ENCODE measurements at places on chromosomes 5 and 9.

GRCh38 chr5:63011158-63011557 lies 432.5 kb downstream of the LRRC70 start:
- DNase-seq: no peak

GRCh38 chr9:137891588-137892423 lies 14.2 kb downstream of the CACNA1B start:
- DNase-seq: no peak

DNA sequence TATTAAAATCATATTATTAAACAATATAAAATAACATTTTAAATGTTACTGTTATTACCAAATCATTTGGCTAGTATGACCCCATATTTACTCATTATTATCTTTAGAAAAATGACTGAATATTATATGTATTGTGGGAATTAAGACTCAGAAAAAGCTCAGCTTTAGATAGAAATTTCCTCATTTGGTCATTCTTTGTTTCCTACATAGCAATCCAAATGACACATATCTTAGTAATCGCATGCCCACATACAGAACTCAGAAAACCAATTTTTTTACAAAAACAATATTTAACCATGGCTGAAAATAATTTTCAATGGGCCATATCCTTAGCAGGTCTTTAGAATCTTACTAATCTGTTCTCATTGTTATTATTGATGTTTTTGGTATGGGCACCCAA lies 53.8 kb upstream of the TSLP start:
- no peak for DNase-seq

DNA sequence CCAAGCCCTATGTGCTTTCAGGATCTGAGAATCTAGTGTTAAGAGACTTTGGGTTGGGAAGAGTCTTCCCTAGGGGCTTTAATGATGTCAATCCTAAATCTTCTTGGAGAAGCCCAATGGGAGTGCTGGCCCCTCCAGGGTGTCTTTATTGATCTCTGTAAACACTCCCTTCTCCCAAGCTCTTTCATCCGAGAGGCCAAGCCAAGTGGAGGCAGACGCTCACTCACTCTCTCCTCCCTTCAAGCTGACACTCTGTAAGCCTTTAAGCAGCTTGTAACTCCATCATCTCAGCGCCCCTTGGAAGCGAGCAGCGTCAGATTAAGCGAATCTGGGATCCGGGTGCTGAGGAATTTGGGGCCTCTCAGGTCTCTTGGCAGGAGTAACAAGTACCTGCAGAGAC lies 37.7 kb downstream of the SPARC start:
- DNase-seq: no peak

GRCh38 chr9:13278368-13279246 lies 885 bp downstream of the MPDZ start:
- no peak for DNase-seq

DNA sequence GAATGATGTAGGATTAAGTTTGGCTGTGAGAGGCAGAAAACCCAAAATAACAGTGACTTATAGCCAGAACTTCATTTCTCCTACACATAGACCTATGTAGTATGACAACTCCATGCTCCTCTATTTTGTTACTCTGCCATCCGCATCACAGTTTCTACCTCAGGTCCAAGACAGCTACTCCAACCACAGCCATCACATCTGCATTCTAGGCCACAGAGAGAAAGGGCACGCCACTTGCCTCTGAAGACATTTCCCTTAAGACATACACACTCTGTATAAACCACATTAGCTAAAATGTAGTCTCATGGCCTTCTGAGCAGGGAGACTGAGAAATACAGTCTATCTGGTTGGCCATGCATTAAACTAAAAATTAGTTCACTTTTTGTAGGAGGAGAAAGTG lies 10.0 kb downstream of the SPINK4 start:
- no peak for DNase-seq
